CD4-positive, CD25-positive, alpha-beta regulatory T cell (primary cell): ENCODE measurements at places on chromosomes 13 and 19.
A peak's percentile ranks its signal among the peaks of the same experiment; 100 is the strongest.

DNA sequence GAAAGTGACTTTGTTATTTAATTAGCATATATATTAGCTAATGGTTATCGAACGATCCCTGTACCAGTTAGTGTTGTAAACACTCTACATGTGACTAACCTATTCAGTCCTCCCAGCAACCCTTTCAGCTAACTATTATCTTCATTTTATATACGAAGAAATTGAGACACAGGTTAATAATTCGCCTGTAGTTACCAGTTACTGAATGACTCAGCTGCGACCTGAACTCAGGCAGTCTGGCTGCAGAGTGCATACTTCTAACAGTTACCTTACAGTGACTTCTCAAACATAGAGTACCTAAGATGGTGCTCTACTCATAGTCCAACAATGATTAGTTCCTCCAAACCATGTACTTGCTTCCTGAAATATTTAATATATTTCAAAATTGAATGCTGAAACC lies 117.7 kb downstream of the FNDC3A start:
- DNase-seq, result no peak

DNA sequence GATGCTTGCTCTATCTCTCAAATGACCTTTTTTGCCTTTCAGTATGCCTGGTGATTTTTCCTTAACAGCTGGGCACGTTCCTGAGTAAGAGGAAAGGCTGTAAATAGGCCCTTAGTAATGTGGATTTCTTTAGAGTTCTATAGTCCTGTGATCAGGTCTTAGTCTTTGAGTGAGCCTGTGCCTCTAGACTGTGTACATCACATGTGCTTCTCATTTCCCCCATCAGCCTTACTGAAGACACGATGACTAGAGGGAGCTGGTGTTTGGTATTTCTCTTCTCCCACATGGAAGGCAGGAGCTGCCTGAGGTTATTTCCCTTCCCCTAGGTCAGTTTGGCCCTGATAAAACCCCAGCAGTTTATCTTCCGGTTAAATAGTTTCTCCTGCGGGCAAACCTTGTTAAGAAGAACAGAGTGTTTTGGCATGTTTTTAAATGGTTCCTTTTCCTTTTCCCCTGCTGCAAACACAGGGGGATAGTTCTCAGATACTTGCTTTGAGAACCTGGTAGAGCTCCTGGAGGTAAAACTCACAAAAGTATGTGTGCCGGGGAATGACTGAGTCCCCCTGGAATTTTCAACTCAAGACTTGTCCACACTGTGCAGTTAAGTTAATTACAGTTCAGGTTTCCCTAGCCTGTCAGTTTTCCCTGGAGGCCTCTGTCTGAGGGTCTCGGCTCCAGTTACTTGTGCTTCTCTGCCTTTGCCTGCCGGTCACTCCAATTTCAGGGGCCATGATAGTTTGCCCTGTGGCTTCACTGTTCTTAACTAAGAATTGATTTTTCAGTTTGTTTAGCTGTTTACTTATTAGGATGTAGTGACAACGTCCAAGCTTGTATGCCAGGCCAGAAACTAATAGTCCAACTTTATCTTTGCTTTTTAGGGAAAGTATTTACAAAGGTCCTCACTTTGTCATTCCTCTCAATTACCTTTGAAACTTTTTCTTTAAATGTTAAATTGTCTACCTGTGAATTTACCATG lies 94.4 kb downstream of the URI1 start:
- DNase-seq, result no peak

DNA sequence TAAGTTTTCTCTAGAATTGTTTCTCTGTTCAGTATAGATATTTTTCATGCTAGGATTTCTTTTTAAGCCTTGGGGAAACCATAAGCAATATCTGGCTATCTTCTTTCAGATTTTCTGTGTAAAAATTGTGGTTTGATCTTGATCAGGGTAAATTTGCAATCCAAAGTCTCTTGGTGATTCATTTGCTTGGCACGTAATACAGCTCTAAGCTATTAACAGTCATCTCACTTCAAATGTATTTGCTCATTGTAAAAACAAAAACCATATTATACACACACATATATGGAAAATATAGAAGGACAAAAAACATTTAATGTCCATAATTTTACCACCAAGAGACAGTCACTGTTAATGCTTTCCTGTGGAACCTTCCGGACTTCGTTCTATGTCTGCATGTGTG lies 191.0 kb downstream of the SHISA2 start:
- DNase-seq, result no peak

DNA sequence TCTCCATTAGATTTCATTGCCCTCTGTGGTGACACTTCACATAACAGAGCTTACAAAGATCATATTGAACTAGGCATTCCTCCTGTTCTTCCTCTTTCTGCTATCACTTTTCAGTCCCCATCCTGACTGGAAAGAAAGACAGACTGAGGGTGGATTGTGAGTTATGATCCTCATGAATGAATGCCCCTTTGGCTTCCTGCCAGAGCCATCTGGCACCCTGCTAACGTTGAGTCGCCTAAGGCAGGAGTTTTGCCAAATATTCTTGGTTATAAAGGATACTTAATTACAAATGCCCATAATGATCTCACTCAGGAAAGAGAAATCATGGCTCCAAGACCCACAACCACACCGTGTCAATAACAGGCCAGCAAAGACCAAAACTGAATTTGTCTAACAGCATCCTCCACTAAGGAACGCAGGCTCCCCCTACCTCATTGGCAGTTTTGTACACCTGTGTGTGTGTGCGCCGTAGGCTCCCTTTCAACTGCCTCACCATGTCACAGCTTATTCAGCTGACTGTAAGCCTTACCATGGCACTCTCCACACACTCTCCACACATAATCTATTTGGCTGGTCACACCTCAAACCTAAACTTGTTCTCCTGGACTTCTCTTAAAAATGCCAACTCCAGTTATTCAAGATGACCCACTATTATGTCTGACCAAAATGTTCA lies 15.5 kb downstream of the ZNF211 start:
- DNase-seq, result no peak

- peak; percentile 25 for DNase-seq
These were observed 463 bp upstream of the TSC22D1 start for GRCh38 chr13:44576351-44577235.

DNA sequence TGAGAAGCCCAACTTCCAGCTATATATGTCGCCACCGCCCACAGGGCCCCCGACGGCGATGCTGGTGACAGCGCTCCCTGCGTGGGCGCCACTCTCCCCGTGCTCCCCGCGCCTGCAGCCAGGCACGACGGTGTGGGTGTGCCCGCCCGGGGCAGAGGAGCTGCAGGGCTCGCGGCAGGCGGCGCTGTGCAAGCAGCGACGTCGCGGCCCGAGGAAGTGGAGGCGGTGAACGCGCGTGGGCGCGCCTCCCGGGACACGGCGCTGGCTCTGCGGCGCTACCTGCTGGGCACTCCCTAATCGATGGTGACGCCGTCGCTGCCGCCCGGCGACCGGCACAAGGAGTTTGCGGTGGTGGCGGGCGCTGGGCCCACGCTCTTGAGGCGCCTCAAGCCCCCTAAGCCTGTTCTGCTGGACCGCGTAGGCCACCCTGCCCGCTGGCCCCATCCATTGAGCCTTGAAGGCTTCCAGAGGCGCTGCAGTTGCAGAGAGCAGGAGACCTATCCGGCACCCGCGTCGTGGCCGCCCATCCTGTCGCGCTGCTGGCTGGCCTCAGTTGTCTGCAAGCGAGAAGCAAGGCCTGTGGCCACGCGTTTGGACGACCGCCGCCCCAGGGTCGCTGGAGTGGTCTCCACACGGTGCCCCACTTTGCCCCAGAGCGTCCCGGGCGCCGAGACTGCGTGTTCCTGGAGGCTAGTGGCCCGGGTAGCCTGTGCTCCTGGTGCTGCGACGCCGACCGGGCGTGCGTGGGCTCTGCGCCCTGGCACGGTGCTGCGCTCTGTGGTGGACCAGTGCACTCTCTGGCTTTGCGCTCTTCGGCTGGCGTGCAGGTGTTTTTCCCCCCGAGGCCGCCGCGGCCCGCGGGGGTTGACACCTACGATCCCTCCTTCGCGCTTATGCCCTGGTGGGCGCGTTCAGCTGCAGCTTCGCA lies 23.1 kb downstream of the LRFN3 start:
- DNase-seq, result peak; percentile 75

DNA sequence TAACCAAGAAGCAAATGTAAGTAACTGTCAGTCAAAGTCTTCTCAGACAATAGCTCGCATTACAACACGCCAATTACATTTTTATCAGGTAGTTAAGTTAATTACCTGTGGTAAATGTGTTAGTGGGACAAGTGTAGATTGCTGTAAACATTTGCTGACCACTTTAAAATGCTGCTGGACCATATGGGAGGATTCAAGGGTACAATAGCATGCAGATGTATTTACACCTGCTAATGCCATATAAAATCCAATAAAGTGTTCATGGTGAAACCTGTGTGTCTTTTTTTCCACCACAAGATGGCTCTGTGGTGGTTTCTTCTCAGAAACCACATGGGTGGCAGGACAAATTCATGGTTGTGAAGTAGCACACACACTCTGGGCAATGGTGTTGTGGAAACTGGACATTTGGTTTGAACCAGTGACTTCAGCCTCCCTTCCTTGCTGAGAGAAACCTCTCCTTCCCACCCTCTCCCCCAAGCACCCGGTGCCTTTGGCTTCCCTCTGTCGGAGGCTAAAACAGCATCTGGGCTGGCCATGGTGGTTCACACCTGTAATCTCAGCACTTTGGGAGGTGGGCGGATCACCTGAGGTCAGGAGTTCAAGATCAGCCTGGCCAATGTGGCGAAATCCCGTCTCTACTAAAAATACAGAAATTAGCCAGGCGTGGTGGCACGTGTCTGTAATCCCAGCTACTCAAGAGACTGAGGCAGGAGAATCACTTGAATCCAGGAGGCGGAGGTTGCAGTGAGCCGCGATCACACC lies 18.1 kb upstream of the GTF3A start:
- peak; percentile 63 for DNase-seq

DNA sequence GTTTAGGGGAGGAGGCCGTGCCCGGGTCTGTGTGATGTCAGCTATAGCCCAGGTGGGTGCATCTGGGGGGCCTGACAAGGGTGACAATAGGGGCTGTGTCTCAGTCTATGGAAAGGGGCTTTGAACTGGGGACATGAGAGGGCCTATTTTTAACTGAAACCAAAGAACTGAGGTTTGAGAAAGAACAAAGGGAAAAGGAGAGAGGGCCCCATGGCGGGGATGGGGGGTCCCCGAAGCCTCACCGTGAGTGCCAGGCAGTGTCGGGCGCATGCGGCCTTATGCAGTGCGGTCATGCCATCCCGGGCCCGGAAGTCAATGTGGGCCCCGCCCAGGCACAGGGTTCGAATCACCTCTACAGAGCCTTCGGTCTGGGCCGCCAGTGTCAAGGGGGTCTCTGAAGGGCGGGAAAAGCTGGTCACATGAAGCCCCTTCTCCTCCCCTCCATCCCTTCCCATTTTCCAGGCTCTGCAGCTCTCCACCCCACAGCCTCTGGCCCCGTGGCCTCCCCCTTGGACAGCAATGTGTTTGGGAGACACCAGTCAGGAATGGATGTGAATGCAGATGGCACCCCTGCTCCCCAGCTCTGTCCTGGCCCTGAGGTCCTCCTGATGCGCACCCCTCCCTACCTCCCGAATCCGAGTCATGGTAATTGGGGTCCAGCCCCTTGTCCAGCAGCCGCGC lies 5.9 kb downstream of the SHANK1 start:
- DNase-seq, result no peak

GRCh38 chr19:283395-283794 lies 7.8 kb downstream of the PLPP2 start:
- DNase-seq, result no peak

- peak; percentile 37 for DNase-seq
These were observed 20.1 kb downstream of the GPR18 start for GRCh38 chr13:99237981-99238662.

DNA sequence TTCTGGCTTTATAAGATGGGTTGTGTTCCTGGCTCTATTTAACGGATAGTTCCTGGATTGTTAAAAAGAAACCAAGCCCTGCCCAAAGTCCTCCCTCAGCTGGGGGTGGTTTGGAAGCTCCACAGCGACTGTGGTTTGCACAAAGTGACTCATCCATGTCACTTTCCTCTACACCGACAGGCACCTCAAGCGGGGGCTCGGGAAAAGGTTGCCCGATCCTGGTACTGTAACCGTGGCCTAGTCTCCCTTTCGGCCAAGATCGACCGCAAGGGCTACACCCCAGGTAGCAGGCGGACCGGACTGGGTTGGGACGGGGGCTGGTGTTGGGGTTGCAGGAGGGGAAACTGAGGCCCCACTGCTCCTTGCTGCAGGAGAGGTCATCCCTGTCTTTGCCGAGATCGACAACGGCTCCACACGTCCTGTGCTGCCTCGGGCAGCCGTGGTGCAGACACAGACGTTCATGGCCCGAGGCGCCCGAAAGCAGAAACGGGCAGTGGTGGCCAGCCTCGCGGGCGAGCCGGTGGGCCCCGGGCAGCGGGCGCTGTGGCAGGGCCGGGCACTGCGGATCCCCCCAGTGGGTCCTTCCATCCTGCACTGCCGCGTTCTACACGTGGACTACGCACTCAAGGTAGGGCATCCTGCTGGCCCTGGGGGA lies 1.6 kb downstream of the ARRDC2 start:
- no peak for DNase-seq

DNA sequence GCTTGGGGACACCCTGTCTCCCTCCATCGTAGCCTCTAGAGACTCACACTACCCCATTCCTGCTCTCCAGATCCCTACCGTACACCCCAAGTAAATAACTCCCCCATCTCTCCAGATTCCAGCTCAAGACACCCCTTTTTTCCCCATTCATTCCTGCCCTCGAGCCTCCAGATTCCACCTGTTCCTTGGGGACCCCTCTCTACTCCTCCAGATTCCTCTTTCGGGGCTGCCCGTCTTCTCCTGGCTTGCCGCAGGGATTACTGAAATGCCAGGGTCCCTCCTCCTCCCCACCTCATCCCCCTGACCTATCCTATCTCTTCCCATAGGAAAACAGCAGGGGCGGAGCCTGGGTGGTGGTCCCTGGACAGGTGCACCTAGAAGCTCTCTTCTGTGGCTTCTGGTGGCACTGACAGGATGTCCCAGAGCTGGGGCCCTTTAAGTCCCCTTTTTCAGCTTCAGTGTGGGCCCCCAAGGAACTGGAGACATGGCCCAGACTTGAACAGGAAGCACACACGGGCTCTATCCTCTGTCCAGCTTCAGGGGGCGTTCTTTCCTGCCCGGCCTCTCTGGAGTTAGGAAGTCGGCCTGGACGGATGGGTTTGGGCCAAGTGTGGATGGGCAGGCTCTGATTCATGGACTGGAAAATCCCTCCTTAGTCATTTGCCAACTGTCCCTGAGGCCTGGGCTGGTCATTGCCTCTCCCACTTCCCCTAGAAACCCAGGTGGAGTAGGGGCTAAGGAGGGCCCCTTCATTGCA lies 1.2 kb downstream of the ZSWIM4 start:
- no peak for DNase-seq

DNA sequence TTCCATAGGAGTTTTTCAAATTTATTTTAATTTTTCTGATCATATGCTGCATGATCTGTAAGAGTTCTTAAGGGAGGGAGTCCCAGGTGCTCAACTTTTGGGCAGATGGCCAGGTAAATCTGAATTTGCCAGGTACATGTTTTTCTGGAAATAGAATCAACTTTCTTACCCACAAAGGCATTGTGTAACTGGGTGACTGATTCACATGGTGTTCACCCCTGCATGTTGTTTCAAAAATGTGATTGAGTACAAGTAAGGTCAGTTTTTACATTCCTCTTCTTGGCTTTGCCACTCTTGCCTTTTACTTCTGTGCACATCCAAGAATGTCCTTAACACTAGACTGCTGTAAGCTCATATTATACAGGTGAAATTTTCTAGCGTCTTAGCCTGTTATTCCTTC lies 30.4 kb downstream of the RB1 start:
- no peak for DNase-seq
